ENCODE measurements at places on chromosomes 7 and 10.
A peak's percentile ranks its signal among the peaks of the same experiment; 100 is the strongest.

DNA sequence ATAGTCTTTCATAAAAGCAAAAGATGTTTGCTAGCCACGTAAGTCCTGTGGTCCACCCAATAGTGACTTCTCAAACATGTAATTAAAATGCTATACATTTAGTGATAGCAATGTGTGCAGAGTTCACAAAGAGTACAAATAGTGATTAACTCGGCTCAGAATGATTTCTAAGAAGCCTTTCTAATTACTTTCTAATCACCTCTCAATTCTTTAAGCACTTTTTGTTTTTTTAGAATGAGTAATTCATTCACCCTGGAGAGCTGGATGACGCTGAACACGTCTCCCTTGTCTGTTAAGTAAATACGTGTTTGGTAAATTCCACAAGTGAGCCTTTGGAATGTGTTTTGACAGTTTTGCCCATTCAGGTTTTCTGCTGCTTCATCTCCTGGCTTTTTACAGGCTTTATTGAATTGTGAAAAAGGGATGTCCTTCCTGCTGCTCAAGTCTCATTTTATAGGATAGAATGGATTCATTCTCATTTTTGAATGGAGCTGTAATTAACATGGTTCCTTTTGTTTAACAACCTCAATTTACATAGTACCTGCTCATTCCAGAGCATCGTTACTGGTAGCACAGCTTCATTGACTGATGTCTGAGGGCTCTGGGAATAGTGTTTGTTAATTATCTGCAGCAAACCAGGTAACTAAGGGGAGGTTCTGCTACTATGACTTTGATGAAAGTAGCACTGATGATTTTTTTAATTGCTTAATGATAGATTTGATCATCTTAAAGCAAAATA, 212.1 kb downstream of the VTI1A start:
- DNase-seq = peak; percentile 66

- no peak for DNase-seq
These were observed 9.5 kb downstream of the RHOBTB1 start for GRCh38 chr10:60934215-60935175.

DNA sequence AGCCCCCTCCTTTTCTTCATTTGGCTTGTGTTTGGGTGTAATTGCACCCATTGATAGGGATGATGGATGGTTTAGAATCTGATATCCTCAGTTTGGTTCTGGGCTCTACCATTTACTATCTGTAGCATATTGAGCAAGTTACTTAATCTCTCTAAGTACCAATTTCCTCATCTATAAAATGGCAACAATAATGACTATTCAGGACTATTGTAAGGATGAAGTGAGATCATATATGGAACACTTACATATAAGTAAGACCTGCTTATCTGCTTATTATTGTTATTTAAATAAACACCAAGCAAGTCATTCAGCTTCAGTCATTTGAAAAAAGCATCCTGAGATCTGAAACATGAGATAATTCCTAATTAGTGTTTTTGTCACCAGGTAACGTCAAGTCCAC, 127.0 kb downstream of the SEC23IP start:
- DNase-seq = no peak

- no peak for DNase-seq
These were observed 150.9 kb downstream of the PRKAG2 start for GRCh38 chr7:151725844-151726651.

DNA sequence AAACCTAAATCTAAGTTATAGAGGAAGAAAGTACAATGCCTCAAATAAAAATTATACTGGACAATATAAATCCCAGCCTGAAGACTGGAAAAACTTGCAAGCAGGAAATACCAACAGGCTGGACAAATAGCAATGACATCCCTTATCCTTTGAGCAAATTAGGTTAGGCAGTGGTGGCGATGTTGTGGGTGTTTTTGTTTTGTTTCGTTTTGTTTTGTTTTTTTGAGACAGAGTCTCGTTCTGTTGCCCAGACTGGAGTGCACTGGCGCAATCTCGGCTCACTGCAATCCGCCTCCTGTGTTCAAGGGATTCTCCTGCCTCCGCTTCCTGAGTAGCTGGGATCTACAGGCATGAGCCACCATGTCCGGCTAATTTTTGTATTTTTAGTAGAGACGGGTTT, 57.3 kb upstream of the TES start:
- DNase-seq = no peak

DNA sequence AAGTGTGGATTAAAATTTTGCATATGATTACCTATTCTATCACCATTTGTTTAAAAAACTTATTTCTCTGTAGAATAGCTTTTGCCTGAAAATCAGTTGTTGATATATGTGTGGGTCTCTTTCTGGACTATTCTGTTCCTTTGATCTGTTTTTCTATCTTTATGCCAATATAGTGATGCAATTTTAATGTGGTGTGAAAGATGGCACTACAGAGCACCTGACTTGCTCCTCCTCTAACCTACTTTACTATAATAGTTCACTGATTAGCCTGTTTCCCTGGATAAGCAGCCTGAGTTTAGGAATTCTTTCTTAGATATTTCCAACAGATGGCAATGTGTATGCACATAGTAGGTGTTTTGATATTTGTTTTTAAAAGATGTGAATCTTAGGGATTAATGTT, 294.5 kb downstream of the AUTS2 start:
- no peak for DNase-seq

DNA sequence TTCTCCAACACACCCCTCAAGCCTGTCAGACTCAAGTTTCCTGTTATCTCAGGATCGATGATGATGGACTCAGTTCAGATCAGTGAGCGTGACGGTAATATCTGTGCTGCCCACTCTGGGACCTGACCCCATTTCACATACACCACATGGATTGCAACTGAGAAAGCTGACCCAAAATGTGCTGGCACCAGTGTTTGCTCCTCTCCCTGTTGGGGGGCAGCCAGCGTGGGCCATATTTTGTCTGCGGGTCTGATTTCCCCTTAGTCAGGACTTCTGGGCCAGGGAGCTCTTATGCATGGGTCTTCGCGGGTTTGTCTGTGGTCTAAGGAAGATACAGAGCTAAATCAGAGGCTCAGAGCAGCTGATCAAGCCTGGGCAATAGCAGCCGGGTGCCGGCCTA, 42.6 kb upstream of the TRIM8 start:
- DNase-seq = no peak

DNA sequence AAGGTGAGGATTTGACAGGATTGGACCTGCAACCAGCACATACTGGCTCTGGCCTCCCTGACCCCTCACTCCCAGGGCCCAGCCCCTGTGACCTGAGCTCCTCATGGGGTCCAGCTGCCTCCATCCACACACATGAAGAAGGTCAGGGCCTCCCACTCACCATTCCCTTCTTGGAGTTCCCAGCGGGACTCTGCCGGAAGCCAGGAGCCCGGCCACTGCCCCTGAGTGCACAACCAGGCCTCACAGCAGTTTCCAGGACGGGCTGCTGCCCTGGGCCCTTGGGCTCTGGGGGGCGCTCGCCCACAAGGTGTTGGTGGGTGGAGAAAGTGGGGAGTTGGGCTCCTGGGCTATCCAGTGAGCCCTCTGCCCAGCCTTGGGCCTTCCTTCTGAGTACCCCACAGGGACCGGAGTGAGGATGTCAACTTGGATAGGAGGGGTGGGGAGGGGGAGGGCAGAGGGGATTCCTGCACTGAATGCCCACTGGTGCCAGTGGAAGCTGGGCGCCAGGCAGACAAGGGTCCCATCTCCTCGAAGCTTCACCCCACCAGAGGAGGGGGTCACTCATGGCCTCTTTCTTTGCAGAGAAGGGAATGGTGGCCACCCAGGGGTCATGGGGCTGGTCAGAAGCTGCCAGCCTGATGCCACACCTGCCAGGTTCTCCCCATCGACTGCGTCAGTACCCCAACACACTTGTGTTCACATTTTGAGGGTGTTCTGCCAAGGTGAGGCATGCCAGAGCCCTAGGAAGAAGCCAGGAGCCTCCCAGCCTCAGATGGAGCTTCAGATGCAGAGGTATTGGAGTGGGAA, 115.3 kb downstream of the PTPN20 start:
- DNase-seq = no peak

- peak; percentile 42 for DNase-seq
These were observed 654.6 kb upstream of the GALNT17 start for GRCh38 chr7:70477036-70478010.

DNA sequence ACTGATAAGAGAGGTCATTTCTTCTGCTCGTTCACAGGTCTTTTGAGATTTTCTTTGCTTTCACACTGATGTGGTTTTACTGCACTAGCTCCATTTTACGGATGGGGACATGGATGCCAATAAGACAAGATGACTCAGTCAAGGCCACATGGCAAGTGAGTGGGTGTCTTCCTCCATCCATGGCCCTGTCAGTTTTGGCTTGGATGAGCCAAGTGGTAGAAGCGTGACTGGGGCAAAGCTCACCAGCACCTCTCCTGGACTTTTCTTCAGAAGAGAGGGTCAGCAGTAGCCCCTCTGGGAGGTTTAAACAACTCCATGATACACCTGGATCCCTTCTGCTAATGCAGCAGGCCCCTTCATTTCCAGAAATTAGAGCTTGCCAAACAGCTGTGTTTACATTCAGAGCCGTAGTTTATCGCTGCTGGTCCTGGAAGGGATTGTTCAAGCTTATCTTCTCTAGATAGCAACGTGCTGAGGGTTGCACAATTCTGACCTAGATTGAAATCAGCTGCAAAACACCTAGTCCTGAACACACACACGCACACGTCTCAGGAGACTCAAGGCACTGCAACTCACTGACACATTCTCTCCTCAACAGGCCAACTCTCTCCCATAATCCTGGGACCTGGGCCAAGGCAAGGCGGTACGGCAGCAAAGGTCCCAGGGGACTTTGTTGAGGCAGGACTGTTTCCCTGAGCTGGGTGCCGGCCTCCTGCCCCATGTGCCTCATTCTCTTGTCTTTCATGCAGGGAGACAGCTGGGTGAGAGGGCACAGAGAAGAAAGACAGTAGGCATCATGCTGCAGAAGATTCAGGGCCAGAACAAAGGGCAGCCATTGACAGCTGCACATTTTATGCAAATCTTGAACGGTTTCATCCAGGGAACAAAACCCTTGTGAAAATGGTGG, 14.2 kb upstream of the PDCD4 start:
- DNase-seq = no peak

DNA sequence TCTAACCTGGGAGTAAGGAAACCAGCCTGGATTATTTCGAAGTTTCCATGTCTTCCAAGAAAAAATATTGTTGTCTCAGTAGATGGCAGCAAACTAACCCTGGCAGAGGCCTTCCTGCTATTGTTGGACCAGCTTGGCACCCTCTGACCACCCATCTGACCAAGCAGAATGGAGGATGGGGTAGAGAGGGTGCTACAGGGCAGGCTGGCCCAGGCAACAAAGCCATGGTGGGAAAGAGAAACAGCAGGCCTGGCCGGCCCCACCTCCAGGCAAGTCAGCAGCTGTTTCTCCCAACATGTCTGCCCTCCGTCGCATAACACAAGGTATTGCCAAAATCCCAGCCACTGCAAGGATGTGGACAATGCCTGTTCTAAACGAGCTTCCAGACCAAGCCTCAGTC, 95.0 kb downstream of the FAM53B start:
- DNase-seq = no peak

- DNase-seq = no peak
These were observed 752.1 kb upstream of the POM121L12 start for GRCh38 chr7:52283335-52283734.

- DNase-seq = no peak
These were observed 215.2 kb downstream of the HTR7 start for GRCh38 chr10:90642650-90643049.

GRCh38 chr7:135833642-135834041, 85.0 kb upstream of the FAM180A start:
- no peak for DNase-seq

- no peak for DNase-seq
These were observed 10.9 kb downstream of the OGDHL start for GRCh38 chr10:49751216-49751615.

GRCh38 chr7:113813471-113813870, 105.3 kb downstream of the PPP1R3A start:
- no peak for DNase-seq

- DNase-seq = peak; percentile 74
These were observed 108.0 kb downstream of the GRK5 start for GRCh38 chr10:119315128-119316001.

GRCh38 chr10:112815269-112816032, 134.6 kb upstream of the TCF7L2 start:
- DNase-seq = no peak

GRCh38 chr10:63664341-63664885, 143.2 kb downstream of the REEP3 start:
- no peak for DNase-seq

DNA sequence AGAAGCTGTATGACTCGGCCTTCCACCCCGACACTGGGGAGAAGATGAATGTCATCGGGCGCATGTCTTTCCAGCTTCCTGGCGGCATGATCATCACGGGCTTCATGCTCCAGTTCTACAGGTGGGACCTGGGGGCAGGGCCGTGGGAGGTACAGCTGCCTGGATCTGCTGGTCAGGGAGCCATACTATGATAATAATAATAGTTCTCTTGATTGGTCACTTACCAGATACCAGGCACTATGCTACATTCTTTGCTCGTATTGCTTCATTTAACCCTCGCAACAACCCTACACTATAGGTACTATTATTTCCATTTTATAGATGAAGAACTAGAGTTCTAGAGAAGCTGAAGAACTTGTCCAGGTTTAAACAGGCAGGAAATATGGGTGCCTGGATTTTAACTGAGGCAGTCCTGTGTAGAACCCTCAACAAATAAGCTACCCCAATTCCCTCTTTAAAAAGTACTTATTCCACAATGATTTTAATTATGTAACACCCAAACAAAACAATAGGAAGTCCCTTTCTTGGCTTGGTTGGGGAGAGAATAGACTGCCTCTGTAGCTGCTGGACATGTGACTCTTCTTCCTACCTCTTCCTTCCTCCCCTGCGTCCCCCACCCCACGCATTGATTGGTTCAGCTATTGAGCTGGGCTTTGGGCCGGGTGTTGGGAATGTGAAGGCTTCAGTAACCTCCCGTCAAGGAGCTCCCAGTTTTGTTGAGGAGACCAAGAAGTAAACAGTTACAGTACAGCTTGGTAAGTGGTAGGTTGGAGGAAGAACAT, 12.8 kb downstream of the SFXN2 start:
- no peak for DNase-seq

DNA sequence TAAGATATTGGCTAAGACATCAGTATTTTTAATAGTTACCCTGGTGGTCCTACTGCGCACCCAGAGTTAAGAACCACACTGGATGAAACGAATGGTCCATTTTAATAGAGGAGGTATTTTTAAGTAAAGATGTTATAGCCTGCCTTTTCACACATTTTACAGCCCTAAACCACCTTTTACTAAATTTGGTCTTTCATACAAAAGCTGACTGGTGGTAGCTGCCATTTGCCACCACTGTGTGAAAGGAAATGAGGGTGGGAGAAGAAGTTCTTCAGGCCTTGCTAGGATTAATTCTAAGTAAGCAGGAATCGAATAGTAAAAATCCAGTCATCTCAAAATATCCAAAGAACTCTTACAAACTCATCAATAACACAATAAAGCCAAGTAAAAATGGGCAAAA, 15.2 kb upstream of the APBB1IP start:
- no peak for DNase-seq

DNA sequence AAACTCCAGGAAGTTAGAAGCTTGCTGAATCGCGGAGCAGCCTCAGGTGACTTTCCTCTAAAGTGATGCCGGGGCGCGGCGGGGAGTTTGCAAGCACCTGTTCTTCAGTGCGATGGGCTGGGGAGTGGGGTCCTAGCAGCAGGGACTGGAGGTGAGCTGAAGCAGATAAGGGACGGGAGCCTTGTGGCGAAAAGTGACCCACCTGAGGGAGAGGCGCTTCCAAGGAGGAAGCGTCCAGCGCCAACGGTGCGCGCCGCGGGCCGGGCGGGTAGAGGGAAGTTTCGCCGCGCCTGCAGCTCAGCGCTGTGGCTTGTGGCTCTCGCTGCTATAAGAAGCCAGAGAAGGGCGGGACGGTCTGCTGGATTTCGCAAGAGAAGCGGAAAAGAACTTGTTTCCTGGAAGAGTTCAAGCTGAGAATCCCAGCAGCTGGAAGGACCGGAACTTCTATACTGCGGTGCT, at the start of gene STEAP4:
STEAP4 (minus strand) TSS at position 305 of the 459 bp plus-strand sequence. CDS start 22,625 bp downstream, outside the sequence.
- no peak for DNase-seq

Data from foreskin keratinocyte (primary cell).